ENCODE measurements at places on chromosomes 16 and 17. TPM values are rescaled to one million over a fixed set of nuclear protein-coding genes. Genes with fewer than 3 reads are reported as not detected.

PIRT gene
- polyA plus RNA-seq: 0.02 TPM

CTRB2 gene
- 0.58 TPM for polyA plus RNA-seq

PRSS36 gene
- 2.6 TPM for polyA plus RNA-seq

CFAP97D1 gene
- polyA plus RNA-seq: not detected

DNA sequence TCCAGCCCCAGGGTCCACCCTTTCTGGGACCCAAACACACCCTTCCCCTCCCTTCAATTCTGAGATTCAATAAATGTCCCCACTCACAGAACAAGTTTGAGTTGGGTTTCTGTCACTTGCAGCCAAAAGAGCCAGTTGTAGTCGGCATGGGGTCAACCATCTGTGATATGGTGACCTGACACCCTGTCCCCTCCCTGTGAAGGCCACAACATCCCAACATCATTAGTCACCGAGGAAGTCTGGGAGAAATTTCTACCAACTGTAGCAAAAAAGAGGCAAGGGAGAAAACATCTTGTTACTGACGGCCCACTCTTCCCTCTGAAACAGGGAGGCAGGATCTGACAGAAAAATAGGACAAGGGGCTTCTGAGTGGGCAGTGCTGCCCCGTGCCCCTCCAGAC is 638 bp upstream of the LYZL6 start:
- H3K27me3 ChIP-seq: no peaks in the 10 kb centered on the region
- H3K4me1 ChIP-seq: peaks cover 7% of the 10 kb centered on the region
- no peak overlapping the region for H3K27ac ChIP-seq
- no peak overlapping the region for H3K4me3 ChIP-seq
- DNase-seq: no peak

- peak overlapping the region; percentile 62 for H3K27ac ChIP-seq
- no peaks in the 10 kb centered on the region for H3K27me3 ChIP-seq
- H3K36me3 ChIP-seq: no peaks in the 10 kb centered on the region
- peak; percentile 71 for DNase-seq
- H3K4me3 ChIP-seq: no peak overlapping the region
- H3K4me1 ChIP-seq: peaks cover 18% of the 10 kb centered on the region
Measured at GRCh38 chr16:49576173-49576494, 202.5 kb downstream of the C16orf78 start.
